Heart left ventricle (tissue), 16 donors: ENCODE measurements at places on chromosomes 12 and 14. TPM values are rescaled to one million over a fixed set of nuclear protein-coding genes. Genes with fewer than 3 reads are reported as not detected.

DNA sequence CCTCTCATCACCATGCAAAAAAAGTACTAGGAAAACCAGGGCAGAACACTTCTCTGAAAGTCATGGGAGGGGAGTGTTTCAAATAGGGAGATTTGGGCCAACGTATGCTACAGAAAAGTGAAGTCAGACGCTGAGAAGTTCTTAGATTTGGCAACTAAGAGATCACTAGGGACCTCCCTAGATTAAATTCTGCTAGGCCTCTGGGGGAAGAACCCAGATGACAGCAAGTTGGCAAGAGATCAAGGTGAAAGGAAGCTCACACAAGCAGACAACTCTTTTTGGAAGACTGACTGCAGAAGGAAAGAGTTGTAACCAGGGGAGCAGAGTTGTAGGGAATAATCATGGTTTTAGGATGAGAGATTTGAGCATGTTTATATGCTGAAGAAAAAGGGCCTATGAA is 20.7 kb downstream of the IQSEC3 start:
- H3K4me1 ChIP-seq: no peaks in the 10 kb centered on the region
- peaks cover 4% of the 10 kb centered on the region for H3K27me3 ChIP-seq
- no peak overlapping the region for H3K4me3 ChIP-seq
- no peak for DNase-seq
- no peaks in the 10 kb centered on the region for H3K36me3 ChIP-seq

DNA sequence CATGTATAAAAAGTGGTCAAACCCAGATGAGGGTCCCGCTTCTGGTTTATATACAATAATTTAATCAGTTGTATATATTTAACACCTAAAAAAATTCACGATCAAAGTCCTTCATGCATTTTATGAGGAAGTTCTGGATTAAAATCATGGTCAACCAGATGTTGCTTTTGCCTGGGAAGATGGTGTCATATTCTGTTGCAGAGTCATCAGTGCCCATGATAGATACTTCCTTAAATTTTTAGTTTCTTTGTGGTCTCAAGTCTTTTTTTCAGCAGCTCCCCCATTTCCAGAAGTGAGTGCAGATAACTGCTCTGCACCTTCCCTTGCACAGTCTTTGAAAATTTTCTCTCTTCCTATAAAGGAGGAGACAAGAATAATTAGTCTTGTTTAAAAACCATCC is 16.1 kb downstream of the ERP29 start:
- no peaks in the 10 kb centered on the region for H3K27me3 ChIP-seq
- H3K27ac ChIP-seq: no peak overlapping the region
- H3K36me3 ChIP-seq: peaks cover 75% of the 10 kb centered on the region
- no peak for DNase-seq

GRCh38 chr12:111445726-111446581 is 40.2 kb downstream of the SH2B3 start:
- H3K4me3 ChIP-seq: no peak overlapping the region
- peak; percentile 60 for DNase-seq
- peak overlapping the region; percentile 33 for H3K27ac ChIP-seq
- peaks cover 38% of the 10 kb centered on the region for H3K36me3 ChIP-seq
- no peaks in the 10 kb centered on the region for H3K27me3 ChIP-seq
- H3K4me1 ChIP-seq: peaks cover 100% of the 10 kb centered on the region

GRCh38 chr12:7241404-7242005 is 52.0 kb downstream of the PEX5 start:
- H3K4me3 ChIP-seq: no peak overlapping the region
- H3K27me3 ChIP-seq: no peaks in the 10 kb centered on the region
- no peak for DNase-seq
- H3K36me3 ChIP-seq: no peaks in the 10 kb centered on the region
- H3K4me1 ChIP-seq: no peaks in the 10 kb centered on the region

DNA sequence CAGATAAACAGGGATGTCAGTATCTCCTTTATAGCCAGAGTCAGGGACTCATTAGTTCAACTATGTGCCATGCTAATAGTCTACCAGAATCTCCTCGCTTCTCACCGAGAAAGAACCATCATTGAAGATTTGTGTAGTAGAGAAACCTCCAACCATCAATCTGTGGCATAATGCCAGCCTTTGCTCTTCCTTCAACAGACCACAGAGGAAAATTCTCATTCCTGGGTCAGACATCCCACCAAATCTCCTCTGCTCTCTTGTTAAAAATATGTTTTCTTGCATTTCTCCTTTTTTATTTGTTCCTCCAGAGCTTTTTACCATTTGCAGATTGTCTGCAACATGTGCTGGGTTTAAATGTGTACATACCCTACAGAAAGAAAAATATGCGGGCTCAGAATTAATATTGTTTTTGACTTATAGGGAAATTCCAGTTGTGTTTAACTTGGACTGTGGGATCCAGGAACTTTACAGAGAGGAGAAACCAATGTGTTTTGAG is 64.9 kb downstream of the LLPH start:
- H3K4me1 ChIP-seq: no peaks in the 10 kb centered on the region
- no peak overlapping the region for H3K4me3 ChIP-seq
- no peaks in the 10 kb centered on the region for H3K36me3 ChIP-seq
- no peak overlapping the region for H3K27ac ChIP-seq
- H3K27me3 ChIP-seq: no peaks in the 10 kb centered on the region

GRCh38 chr14:49051328-49052060 is 534.7 kb downstream of the RPS29 start:
- no peaks in the 10 kb centered on the region for H3K27me3 ChIP-seq
- H3K27ac ChIP-seq: no peak overlapping the region
- no peak for DNase-seq
- H3K36me3 ChIP-seq: no peaks in the 10 kb centered on the region
- H3K4me1 ChIP-seq: no peaks in the 10 kb centered on the region
- no peak overlapping the region for H3K4me3 ChIP-seq

DNA sequence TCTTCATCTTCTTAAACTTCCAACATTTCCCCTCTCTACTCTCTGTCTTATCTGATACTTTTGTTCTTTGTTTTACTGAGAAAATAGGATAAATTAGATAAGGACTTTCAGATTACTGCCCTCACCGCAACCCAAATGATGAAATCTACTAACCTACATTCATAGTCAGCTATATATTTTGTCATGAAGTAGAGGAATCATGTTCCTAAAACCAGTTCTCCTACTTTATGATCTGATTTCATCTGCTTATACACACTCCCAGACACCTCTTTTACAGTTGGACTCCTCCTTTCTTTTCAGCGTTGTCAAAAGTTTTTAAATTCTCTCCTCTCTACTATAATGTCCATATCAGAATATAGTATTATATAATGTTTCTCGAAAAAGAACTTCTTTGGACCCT is 29.7 kb downstream of the MGAT4C start:
- H3K4me1 ChIP-seq: no peaks in the 10 kb centered on the region
- no peak for DNase-seq
- no peaks in the 10 kb centered on the region for H3K36me3 ChIP-seq
- no peak overlapping the region for H3K27ac ChIP-seq
- no peaks in the 10 kb centered on the region for H3K27me3 ChIP-seq
- no peak overlapping the region for H3K4me3 ChIP-seq

DNA sequence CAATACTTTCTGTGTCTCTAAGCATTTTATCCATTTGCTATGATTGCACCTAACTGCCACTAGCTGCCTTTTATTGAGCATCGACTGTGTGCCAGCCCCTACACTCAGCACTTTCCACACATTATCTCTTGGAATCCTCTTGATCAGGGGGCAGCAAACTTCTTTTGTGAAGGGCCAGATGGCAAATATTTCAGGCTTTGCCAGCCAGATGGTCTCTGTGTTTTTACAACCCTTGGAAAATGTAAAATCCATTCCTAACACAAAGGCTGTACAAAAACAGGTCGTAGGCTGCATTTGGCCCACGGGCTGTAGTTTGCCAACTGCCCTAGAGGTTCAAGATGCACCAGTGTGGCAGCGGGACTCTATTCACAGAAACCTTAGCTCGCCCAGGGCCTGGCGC is 19.5 kb downstream of the FOXN4 start:
- no peak for DNase-seq
- no peaks in the 10 kb centered on the region for H3K27me3 ChIP-seq
- no peaks in the 10 kb centered on the region for H3K4me1 ChIP-seq
- no peak overlapping the region for H3K27ac ChIP-seq
- H3K36me3 ChIP-seq: no peaks in the 10 kb centered on the region

GRCh38 chr12:45353944-45354343 is 138.0 kb downstream of the ANO6 start:
- no peak overlapping the region for H3K4me3 ChIP-seq
- H3K4me1 ChIP-seq: peaks cover 25% of the 10 kb centered on the region
- no peak for DNase-seq
- no peak overlapping the region for H3K27ac ChIP-seq
- H3K27me3 ChIP-seq: no peaks in the 10 kb centered on the region

- H3K4me3 ChIP-seq: no peak overlapping the region
- H3K27me3 ChIP-seq: no peaks in the 10 kb centered on the region
- no peak overlapping the region for H3K27ac ChIP-seq
- no peaks in the 10 kb centered on the region for H3K4me1 ChIP-seq
- H3K36me3 ChIP-seq: no peaks in the 10 kb centered on the region
Observed at GRCh38 chr14:67396381-67396970, 15.5 kb downstream of the PLEK2 start.

GRCh38 chr12:49304161-49304560 is 9.2 kb downstream of the PRPH start:
- peaks cover 6% of the 10 kb centered on the region for H3K27me3 ChIP-seq
- DNase-seq: no peak
- no peak overlapping the region for H3K27ac ChIP-seq
- no peak overlapping the region for H3K4me3 ChIP-seq
- H3K36me3 ChIP-seq: no peaks in the 10 kb centered on the region
- H3K4me1 ChIP-seq: no peaks in the 10 kb centered on the region

DNA sequence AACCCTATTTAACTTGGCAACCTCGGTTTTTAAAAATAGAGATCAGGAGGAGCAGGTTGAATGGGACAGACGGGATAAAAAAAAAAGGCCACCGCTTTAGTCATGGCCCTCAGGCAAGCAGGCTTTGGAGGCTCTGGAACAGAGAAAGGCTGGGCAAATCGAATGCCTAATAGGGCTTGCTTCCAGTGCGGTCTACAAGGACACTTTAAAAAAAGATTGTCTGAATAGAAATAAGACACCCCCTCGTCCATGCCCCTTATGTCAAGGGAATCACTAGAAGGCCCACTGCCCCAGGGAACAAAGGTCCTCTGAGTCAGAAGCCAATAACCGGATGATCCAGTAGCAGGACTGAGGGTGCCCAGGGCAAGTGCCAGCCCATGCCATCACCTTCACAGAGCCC is 265.8 kb downstream of the CPNE8 start:
- DNase-seq: no peak
- no peaks in the 10 kb centered on the region for H3K4me1 ChIP-seq
- H3K27ac ChIP-seq: no peak overlapping the region
- H3K4me3 ChIP-seq: no peak overlapping the region

DNA sequence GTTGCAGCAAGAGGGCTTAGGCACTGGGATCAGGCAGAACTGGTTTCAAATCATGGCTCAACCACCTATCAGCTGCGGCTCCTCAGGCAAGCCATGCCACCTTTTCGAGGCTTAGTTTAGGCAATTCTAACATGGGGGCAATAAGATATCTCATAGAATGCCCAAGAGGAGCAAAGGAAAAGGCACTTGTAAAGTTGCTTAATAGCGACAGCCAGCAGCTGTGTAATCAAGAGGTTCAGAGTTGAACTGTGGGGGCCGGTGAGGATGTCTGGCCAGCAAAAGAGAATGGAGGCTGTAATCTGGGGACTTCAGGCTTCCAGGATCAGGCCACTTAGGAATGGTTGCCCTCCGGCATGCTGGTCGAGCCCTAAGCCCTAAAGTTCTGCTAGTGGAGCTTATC is 3.0 kb upstream of the TCHP start:
- H3K4me1 ChIP-seq: no peaks in the 10 kb centered on the region
- H3K36me3 ChIP-seq: no peaks in the 10 kb centered on the region
- H3K27me3 ChIP-seq: no peaks in the 10 kb centered on the region
- no peak for DNase-seq
- H3K27ac ChIP-seq: no peak overlapping the region

GRCh38 chr12:51522696-51523095 is 68.3 kb upstream of the SCN8A start:
- DNase-seq: no peak
- no peaks in the 10 kb centered on the region for H3K4me1 ChIP-seq
- H3K36me3 ChIP-seq: no peaks in the 10 kb centered on the region
- H3K27ac ChIP-seq: no peak overlapping the region

GRCh38 chr12:71727958-71728357 is 26.7 kb upstream of the RAB21 start:
- no peak for DNase-seq
- H3K27ac ChIP-seq: no peak overlapping the region
- no peak overlapping the region for H3K4me3 ChIP-seq
- no peaks in the 10 kb centered on the region for H3K27me3 ChIP-seq
- H3K4me1 ChIP-seq: no peaks in the 10 kb centered on the region

DNA sequence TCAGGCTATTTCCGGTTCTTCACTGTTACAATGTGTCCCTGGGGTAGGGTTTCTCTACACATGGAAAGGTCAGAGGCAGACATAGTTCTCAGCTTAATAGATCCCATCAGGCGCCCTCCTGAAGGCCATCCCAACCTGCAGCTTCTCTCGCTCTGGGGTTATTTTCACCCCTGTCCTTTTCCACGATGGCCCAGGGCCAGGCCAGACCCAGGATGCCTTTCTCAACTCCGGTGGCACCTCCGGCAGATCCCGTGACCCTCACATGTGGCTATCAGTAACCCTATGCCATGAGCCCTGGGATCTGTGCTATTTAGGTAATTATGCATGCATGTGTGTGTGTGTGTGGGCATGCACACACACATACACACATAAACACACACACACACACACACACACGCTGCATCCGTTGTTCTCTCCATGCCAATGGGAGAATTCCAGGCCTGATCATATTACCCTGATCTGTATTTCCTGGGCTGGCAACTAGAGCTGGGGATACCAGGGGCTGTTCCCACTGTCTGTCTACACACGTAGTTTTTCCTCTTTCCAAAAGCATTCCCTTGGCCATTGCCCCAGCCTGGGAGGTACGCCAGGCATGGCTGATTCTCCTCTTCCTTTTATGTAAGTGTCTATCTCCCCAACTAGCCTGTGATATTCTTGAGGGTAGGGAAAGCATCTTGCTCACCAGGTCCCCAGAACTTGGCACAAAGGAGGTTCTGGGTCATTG is 51.2 kb upstream of the NOS1 start:
- H3K27me3 ChIP-seq: no peaks in the 10 kb centered on the region
- no peaks in the 10 kb centered on the region for H3K4me1 ChIP-seq
- peak; percentile 10 for DNase-seq
- H3K4me3 ChIP-seq: no peak overlapping the region
- no peak overlapping the region for H3K27ac ChIP-seq

DNA sequence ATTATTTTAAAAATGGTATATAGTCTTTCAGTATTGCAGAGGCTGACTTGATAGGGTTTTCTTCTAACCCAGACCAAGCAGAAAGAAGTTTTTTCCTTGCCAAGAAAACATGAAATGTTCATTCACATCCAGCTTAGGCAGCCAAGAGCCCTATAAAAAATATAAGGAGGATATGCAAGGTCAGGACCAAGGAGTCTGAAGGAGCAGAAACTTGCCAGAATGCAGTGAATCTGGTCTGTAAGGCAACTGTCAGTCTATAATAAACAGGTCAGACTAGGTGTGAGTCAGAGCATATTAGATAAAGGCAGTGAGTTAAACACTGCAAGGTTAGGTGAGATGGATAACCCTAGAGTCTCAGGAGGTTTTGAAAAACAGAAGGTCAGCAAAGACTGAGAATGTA is 645.5 kb downstream of the C12orf50 start:
- H3K27ac ChIP-seq: no peak overlapping the region
- H3K4me1 ChIP-seq: no peaks in the 10 kb centered on the region
- H3K4me3 ChIP-seq: no peak overlapping the region
- DNase-seq: no peak
- no peaks in the 10 kb centered on the region for H3K36me3 ChIP-seq

The PZP gene
- total RNA-seq: 1.1 TPM

The ACADS gene
- total RNA-seq: 213 TPM

The KCNH3 gene
- total RNA-seq: 0.29 TPM

The SSPN gene
- total RNA-seq: 82.5 TPM

The PTPRO gene
- 9.3 TPM for total RNA-seq

The PSME2 gene
- total RNA-seq: 60.2 TPM

The OVCH1 gene
- total RNA-seq: 0.12 TPM

The BHLHE41 gene
- 66.0 TPM for total RNA-seq

The SERPINA9 gene
- not detected for total RNA-seq

The MUCL1 gene
- not detected for total RNA-seq

The GARIN6 gene
- total RNA-seq: not detected

The GALNT6 gene
- 3.6 TPM for total RNA-seq
